ENCODE measurements at places on chromosomes 16 and 17.

DNA sequence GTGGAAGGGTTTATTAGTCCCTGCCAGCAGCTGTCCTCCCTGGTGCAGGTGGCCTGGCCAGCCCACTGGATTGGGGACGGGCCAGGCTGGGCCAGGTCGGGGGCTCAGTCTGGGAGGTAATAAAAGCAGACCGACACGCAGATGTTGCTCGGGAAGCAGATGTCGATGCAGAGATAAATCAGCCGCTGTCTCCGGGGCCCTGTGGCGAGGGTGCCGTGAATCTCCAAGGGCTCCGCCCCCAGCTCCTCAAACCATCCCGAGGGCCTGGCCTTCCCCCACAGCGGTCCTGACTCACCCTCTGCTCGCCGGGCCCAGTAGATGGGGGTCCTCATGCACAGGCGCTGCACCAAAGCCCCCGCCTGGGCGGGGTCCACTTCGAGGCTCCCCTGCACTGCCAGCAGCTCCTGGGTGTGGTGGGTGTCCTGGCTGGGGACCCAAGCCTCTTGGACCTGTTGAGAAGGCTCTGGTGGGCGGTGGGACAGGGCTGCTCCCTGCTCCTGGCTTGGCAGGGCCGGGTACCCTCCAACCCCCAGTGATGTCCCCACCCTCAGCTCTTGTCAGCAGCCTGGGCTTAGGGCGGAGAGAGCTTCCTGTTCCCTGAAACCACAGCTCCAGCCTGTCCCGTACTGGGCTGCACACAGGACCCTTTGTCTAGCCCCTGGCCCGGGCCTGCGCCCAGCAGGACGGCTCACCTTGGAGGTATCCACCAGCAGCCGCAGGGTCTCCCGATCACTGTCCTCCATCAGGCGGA, 1.2 kb downstream of the BRICD5 start:
- no peak for DNase-seq

GRCh38 chr17:80908776-80909175, 82.9 kb upstream of the CHMP6 start:
- no peak for DNase-seq

- DNase-seq: peak; percentile 8
These were observed 11.2 kb downstream of the CHD9NB start for GRCh38 chr16:53041320-53042051.

- DNase-seq: no peak
These were observed 6.7 kb upstream of the SEZ6 start for GRCh38 chr17:29012535-29012934.

DNA sequence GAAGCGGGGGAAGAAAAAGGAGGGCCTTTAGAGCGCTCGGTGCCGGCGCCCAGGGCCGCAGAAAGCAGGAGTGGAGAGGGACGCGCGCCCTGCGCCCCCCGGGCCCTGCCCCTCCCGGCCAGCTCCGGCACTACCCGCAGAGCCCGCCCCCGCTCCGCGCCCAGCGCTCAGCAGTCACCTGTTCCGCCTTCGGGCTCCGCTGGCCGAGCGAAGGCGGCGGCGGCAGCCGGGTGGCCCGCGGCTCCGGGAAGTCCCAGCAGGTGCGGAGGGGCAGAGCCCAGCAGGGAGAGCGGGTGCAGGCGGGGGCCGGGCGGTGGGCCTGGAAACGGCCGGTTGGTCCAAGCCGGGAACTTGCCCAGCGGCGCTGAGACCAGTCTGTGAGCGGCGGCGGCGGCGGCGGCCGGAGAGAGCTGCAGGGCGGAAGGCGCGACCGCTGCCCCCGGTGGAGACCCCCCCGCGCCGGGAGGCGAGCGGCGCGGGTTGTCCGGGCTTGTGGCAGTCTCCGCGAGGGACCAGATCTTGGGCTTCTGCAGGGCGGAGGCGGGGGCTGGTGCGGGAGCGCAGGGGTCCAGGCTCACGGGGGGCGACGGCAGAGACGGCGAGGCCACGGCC, 2.2 kb downstream of the IRX3 start:
- DNase-seq: no peak

DNA sequence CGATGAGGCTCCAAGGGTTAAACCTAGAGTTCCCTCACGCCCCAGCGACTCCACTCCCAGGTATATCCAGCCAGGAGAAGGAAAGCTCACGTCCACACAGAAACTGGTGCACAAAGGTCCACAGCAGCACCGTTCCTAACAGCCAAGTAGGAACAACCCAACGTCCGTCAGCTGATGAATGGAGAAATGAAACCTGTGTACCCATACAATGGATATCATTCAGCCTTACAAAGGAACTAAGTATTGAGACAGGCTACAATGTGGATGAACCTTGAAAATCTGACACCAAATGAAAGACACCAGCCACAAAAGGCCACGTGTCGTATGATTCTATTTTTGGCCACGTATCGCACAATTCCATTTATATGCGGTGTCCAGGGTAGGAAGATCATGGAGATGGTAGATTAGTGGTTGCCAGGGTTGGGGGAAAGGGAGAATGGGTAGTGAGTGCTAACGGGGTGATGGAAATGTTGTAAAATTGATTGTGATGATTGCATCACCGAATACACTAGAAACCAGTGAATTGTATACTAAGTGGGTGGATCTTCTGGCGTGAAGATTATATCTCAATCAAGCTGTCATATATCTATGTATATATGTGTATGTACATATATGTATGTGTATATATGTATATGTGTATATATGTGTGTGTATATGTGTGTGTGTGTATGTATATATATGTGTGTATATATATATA, 30.1 kb downstream of the NLRC3 start:
- DNase-seq: no peak

- peak; percentile 52 for DNase-seq
These were observed 21.5 kb downstream of the GPR179 start for GRCh38 chr17:38322156-38322779.

GRCh38 chr16:80684136-80684765, 120.1 kb downstream of the CDYL2 start:
- DNase-seq: no peak

DNA sequence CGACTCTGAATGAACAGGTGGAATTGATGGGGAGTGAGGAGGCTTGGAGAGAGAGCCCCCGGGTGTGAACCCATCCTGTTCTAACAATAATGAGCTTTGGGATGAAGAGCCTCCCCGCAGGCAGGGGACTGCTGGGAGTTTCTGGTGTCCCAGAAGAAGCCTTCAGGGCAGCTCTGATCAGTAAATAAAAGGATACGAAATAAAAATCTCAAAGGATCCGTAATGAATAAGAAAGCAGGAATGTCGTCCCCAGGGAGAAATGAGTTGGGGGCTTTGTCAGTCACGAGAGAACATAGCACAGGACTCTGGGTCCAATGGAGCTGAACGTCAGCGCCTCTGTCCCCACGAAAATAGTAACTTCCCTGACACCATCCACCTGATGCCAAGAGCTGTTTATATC, 113.4 kb downstream of the PITPNC1 start:
- DNase-seq: no peak

DNA sequence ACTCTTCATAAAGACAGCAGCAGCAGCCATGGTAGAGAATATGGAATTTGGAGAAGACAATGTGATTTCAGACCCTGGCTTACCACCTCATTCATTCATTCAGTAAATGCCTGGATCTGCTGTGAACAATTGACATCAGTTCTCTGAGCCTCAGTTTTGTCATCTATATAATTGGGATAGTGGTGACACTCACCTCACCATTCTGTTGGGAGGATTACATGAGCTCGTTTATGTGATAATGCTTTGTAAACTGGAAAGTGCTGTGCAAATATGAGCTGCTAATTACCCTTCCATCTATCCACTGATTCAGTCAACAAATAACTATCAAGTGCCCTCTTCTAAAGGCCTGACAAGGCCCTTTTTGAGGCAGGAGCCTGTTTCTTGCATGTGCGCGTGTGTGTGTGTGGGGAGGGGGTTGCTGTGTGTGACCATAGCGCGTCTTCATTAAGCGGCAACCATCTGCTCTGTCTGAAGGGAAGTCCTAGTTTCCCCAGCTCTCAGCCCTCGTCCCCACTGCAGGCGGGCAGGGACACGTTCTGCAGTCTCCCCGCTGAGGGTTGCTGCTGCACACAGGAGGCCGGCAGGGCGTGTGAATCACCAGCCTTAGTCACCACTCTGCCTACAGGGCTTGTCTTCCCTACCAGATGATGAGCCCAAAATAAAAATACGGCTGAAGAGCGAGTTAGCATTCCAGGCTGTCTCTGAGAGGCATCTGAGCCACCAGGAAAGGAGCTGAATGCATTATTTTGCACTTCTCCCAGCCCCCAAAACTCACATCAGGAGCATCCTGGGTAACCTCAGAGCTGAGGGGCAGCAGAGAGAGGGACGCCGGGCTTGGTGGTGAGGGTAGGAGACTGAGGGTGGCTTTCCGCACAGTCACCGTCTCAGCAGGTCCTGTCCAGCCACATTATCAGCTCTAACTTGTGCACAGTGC, 19.9 kb downstream of the ARL4D start:
- DNase-seq: peak; percentile 96

DNA sequence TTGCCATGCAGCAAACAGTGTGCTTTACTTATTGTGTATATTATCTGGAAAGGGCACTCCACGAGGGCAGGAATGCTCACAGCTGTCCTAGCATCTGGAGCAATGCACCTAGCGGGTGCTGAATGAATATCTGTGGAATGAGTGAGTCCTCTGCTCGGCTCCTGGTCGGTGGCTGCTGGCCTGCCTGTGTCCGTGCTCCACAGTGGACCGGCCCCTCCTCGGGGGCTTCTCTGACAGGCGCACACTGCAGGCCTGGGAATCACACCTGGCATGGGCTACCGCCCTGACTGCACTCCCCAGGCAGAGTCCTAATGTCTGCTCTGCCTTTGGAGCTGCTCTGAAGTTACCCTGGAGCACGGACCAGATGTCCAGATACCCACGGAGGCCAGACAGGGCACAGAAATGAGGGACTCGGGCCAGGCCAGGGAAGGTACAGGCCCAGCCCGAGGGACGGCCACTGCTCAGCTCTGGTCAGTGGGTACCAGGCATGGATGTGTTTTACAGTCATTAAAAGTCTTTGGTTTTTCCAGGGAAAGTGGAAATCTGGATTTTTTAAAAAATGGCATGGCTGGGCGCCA, 21.1 kb upstream of the AKTIP start:
- no peak for DNase-seq

DNA sequence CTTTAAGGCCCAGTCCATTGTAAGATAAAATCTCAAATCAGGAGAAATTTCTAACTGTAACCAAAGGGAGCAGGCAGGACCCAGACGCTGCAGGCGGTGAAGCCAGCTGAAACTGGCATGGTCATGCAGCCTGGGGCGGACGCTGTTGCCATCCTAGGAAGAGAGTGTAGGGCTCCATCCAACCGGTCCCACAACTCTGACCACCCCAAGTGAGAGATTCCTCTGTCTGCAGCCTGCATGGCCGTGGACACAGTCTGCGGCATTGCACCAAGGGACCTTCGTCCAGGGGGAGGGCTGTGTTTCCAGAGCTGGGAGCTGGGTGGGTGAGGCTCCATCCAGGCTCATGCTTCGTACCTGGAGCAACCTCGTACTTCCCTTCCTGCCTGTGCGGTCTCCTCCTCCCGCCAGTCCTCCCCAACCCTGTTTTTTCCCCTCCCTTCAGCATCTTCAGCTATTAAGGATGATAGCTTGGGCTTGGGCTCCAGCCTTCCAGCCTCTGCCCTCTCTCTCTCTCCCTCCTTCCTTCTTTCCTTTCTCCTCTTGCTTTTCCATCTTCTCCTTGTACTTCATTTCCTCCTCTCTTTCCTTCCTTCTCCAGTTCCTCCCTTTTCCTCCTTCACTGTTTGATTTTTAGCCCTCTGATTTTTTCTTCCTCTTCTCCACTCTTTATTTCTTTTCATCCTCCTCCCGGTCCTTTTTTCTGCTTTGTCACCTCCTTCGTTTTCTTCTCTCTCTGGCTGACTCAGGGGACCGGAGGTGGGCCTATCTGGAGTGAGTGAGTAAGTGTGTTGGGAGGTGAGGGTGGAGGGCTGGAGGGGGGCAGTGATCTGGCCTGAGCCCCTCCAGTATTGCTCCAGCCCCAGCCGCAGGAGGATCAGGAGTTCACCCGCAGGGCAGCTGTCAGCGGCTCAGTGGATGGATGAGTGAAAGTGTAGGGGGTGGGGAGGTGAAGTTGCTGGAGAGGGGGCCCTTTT, 17.0 kb upstream of the LHX1 start:
- DNase-seq: no peak

DNA sequence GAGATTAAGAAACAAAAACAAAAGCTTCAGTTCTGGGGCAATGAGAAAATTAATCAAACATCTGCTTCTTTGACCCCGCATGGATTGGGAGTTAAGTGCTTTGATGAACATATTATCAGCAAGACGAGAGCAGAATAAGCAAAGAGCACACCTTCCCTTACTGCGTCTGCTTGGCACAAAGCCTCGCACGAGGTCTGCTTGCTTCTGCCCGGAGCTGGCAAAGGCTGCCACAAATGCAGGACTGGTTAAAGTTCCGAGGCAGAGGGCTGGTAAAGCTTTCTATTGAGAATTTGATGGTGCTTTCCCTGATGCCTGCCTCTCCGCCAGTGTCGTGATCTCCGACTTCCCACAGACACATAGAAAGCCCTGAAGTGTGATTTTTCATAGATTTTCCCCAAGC, 17.0 kb downstream of the VAT1L start:
- DNase-seq: no peak

DNA sequence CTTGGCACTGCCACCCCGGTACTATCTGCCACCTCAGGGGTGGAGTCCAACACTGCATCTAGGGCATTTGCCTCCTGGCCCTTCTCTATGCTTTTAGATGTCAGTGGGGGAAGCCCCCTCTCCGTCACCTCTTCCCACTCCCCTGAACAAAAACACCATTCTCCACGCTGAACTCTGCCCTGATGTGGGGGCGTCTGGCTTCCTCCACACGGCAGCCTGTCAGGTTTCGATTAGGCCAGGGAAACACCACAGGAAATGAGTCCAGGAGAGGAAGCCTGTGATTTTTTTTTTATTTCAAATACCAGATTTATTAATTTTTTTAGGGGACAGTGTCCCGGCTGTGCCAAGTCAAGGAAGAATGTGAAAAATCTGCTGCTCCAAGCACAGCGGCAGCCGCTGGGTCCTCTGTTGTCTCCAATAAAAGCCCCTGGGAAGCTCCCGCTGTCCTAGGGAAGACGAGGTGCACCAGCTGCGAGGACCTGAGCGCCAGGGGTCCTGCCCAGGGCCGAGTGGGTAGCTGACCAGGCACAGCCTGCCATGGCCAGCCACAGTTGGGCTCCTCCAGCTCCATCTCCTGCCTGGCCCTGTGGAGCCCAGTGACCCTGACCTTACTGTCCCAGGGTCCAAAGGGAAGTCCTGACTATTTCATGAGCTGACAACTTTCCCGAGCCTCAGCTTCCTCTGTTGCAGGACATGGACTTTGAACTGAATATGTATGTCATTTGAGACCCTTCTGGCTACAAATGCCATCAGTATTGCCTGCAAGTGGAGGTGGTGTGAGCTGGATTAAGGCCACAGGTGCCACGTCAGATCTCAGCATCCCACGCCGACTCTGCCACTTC, 336.7 kb downstream of the FOXL1 start:
- no peak for DNase-seq

- peak; percentile 42 for DNase-seq
These were observed 33.1 kb downstream of the FOXL1 start for GRCh38 chr16:86611525-86611855.

Measured in EL (cell line).